ENCODE measurements at places on chromosomes 4 and X.

GRCh38 chrX:119095936-119096335, 23.1 kb downstream of the CT47C1 start:
- no peak for DNase-seq

GRCh38 chr4:180636696-180637404, 1606.4 kb upstream of the TENM3 start:
- DNase-seq, result no peak

GRCh38 chrX:39815631-39816030, 282.1 kb downstream of the BCOR start:
- no peak for DNase-seq

GRCh38 chr4:40256329-40256728, 59.5 kb downstream of the RHOH start:
- DNase-seq, result no peak

DNA sequence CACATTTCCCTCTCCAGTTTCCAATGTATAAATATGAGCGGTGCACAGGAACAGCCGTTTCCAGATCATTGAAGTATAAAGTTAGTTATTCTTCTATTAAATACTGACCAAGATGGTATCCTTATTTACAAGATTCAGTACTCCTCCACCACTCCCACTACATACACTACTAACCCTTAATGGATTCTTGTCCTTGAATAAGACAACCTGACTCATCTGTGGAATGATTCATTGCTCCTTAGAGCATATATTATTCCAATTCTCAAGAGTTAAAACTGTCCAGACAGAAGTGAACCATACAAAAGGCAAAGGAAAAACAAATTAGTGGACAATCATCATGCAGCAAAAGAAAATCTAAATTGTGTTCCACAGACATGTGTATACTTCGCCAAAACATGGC, 373.3 kb downstream of the IDS start:
- no peak for DNase-seq

GRCh38 chr4:82780752-82781231, 17.8 kb downstream of the SCD5 start:
- no peak for DNase-seq

GRCh38 chrX:38326086-38326485, 1.2 kb downstream of the RPGR start:
- DNase-seq, result no peak

DNA sequence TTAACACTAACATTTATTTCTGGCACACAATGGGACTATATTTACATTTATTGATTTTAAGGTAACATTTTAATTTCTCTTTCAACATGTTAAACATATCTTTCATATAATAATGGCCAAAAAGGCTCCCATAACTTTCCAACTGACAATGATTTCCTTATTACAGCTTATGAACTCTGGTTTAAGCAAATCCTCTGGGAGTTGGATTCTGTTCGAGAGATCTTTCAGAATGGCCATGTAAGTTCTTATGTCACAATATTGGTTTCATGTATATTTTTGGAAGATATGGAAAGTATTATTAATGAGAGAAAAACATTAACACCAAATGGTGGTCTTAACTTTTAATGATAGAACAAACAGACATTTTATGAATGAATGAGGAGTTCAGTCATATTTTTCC, 4.1 kb downstream of the TDO2 start:
- DNase-seq, result no peak

DNA sequence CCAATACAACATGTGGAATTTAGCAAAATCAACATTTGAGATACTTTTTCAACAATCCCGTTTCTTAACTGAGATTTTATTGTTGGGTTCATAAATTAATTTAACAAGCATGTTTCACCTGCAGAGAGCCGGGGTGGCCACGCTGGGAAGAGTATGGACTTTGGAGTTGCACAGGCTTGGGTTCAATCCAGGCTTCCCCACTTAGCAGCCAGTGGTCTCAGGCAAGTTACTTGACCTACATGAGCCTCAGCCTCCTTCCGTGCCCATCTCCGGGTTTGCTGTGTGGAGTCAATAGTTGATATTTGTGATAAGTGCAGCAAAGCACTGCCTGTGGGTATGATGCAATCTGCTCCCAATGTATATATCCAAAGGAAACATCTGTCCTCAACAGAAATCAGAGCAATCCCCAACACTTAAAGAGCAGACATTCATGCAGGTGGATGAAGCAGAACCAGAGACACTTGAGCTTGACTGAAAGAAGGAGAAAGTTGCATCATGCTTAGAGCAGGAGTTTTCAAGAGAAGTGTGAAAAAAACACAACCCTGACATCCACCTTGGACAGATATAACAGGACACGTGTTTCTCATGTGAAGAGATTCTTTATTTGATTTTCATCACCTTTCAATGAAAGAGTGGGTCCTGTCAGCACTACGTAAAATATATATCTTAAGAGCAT, 5.1 kb downstream of the CYTL1 start:
- DNase-seq, result no peak

- DNase-seq, result no peak
Measured at GRCh38 chr4:138555108-138555507, 313.0 kb upstream of the SLC7A11 start.

DNA sequence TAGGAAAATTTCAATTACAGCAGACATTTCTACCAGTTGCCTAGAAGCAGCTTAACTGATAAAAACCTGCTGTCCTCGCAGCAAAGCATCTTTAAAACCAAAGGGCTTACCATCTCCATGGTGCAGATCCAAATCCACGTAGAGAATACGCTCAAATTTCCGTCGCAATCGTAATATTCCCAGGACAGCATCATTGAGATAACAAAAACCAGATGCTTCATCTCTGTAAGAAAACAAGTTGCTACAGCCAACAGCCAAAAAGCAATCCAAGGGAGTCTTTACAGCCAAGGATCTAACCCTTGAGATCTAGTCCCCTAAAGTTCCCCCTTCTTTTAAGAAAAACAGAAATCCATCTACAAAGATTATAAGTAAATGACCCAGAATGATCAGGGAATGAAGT, 77.6 kb downstream of the HDAC8 start:
- no peak for DNase-seq

GRCh38 chrX:100747703-100748102, 15.8 kb upstream of the SYTL4 start:
- no peak for DNase-seq

DNA sequence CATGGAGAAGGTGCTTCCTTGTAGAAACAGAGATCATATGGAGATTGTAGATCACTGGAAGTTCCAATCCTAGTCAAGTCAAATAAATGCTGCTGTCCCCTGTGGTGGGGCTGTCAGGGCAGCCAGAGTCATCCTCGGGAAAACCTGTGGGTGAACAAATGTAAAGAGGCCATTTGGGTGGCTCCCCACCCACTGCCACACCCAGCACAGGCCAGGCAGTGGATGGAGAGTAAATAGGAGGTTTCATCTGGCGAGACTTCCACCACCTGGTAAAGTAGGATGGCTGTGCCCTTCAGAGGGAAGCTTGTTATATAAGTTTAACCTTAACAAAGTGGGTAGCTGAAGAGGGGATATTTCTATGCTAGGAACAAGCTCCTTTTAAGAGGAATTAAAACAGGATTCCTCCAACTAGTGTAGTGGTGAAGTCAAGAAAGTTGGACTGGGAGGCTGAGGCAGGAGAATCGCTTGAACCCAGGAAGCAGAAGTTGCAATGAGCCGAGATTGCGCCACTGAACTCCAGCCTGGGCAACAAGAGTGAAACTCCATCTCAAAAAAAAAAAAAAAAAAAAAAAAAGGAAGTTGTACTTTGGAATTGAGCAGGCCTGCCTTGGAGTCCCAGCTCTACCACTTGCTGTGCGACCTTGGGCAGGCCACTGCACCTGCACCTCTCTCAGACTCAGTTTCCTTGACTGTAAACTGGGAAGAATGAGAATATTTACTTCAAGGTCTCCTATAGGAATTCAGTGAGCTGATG, 273.7 kb downstream of the PTTG2 start:
- no peak for DNase-seq

DNA sequence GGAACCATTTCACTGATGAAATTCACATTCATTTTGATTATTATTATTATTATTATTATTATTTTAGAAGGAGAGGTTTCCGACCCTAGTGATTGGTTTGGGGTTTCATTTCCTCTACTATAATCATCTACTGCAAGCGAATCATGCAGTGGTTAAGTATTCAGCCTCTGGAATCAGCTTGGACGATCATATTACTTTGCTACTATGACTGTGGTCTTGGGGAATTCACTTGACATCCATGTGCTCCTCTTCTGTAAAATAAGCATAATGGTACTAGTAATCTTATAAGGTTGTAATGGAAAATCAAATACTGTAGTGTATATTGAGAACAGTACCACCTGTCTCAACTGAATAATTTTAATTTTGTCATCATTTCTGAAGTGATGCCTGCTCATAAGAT, 132.1 kb upstream of the SLC4A4 start:
- DNase-seq, result no peak

- no peak for DNase-seq
Measured at GRCh38 chr4:156146571-156146970, 192.9 kb upstream of the CTSO start.

DNA sequence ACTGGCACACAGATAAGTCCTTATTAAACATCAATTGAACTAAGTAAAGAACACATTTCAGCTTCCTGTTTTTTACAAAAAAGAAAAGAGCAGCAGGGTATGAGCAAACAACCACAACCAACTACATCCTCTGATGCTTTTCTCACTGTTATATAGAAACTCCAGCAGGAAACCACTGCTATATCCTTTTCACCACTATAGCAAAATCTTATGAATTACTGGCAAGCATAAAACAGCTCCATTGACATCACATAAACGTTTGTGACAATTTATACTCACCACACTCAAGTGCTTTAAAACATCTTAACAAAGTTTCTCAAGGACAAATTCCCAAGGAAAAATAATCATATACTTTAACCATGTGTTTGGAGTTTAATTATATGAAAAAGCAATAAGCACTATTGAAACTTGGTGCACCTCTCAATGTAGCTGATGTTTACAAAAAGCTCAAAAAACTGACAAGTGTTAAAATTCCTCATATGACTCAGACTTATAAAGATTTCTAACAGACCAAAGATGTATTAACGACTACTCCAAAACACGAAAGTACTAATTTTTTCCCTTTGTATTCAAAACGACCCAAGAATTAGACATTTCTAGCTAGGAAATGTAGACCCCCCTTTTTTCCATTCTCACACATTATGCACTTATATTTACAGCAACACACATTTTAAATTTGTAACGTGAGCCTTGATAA, 12.9 kb downstream of the GPRIN3 start:
- peak; percentile 88 for DNase-seq

DNA sequence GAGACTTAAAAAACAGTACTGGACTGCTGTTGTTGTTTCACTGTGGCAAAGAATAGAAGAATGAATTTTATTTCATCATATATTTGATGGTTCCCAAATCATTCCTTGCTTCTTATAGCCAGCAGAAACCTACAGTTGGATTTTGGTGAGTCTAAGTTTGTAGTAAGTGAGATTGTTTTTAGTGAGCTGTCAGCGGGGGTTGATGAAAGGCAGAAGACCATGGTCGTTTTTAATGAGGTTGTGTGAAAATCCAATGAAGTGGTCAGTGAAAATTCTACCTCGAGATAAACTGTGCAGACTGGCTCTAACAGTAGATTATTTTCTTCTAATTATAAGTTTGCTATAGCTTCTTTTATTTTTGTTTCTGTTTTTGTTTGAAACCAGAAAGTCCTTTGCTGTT, 36.2 kb downstream of the ANAPC4 start:
- no peak for DNase-seq

- DNase-seq, result no peak
Measured at GRCh38 chr4:52235552-52236201, 184.6 kb downstream of the SPATA18 start.

GRCh38 chr4:3773552-3774001, 7.4 kb downstream of the ADRA2C start:
- DNase-seq, result no peak

- DNase-seq, result no peak
Measured at GRCh38 chr4:71132486-71132885, 139.0 kb downstream of the DCK start.

All from CD4-positive, alpha-beta T cell treated with Interleukin-21 for 1 hour (primary cell).